ENCODE measurements at places on chromosomes 1 and 21.

- H3K36me3 ChIP-seq: no peaks in the 10 kb centered on the region
- no peaks in the 10 kb centered on the region for H3K27me3 ChIP-seq
- H3K27ac ChIP-seq: peak overlapping the region; percentile 85
- no peak for DNase-seq
- peaks cover 72% of the 10 kb centered on the region for H3K4me1 ChIP-seq
These were observed 15.0 kb downstream of the NES start for GRCh38 chr1:156662005-156662799.

- no peak overlapping the region for H3K4me3 ChIP-seq
- DNase-seq: no peak
- no peaks in the 10 kb centered on the region for H3K27me3 ChIP-seq
- H3K36me3 ChIP-seq: no peaks in the 10 kb centered on the region
These were observed 508.3 kb upstream of the B3GALT2 start for GRCh38 chr1:193694741-193695140.

DNA sequence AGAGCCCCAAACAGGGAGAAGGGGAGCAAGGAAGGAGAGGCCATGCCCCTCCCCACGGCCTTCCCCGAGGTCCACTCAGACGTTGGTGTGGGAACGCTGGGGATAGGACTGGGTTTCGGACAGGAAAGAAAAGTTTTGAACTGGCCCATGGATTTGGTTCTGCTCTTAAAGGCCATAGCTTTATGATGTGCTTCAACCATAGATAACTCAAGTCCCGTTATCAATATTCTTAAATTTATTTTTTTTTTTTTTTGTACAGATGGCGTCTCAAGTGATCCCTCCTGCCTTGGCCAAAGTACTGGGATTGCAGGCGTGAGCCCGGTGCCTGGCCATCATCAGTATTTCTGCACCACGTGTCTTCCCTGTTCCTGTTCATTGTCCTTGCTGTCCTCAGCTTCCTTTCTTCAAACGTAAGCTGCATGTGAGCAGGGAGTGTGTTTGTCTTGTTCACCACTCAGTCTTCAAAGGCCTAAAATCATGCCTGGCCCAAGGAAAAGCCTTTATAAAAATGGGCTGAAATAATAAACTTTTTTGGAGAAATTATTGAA lies 820 bp upstream of the KRTAP10-1 start:
- no peaks in the 10 kb centered on the region for H3K36me3 ChIP-seq
- H3K27ac ChIP-seq: no peak overlapping the region
- no peak overlapping the region for H3K4me3 ChIP-seq
- peak; percentile 60 for DNase-seq

DNA sequence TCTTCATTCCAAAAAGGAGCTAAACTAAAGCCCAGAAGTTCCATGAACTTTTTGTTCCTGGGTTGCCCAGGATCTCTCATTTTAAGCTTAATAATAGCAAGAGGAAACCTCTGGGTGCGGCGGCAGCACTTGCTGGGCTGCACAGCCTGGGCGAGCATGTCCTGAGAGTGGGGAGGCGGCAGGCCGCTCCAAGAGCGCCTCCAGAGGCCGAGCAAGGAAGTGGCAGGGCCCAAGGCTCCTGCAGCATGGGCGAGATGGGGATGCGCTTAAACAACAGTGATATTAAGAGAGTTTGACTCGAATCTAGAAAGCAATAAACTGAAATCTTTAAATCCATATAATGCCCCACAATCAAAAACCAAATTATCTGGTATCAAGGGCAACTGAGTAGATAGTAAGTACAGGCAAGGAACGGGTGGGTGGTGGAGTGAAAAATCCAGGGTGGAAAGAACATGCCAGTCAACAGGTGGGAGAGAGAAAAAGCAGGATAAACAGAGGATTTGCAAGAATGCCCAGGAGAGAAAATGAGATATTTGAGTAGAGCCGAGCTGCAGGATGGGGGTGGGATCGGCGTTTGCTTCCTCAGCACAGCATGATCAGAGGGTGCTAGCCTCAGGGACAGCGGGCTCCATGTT lies 14.1 kb upstream of the TNR start:
- H3K27ac ChIP-seq: no peak overlapping the region
- no peaks in the 10 kb centered on the region for H3K36me3 ChIP-seq

- H3K4me1 ChIP-seq: peaks cover 16% of the 10 kb centered on the region
- DNase-seq: no peak
- no peak overlapping the region for H3K4me3 ChIP-seq
- H3K27me3 ChIP-seq: no peaks in the 10 kb centered on the region
- H3K27ac ChIP-seq: no peak overlapping the region
- H3K36me3 ChIP-seq: no peaks in the 10 kb centered on the region
These were observed 3.6 kb downstream of the CENPS start for GRCh38 chr1:10433790-10434189.

DNA sequence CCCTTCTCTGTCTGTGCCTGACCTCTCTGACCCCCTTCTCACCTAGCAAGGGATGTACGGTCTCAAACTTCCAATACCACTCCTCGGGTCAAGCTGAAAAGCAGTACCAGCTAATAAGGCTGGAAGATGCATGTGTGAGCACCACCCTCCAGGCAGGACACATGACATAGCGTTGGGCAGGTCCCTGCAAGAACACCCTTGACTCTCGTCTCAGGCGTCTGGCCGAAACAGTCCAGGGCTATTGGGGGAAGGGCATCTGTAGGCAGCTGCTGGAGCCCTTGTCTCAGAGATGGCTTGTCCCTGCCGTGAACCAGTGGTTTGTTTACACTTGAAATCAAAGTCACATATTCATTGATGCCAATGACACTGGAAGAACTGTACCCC lies 56.5 kb downstream of the CD46 start:
- H3K36me3 ChIP-seq: peaks cover 66% of the 10 kb centered on the region
- no peaks in the 10 kb centered on the region for H3K27me3 ChIP-seq
- H3K27ac ChIP-seq: peak overlapping the region; percentile 77
- H3K4me3 ChIP-seq: no peak overlapping the region

DNA sequence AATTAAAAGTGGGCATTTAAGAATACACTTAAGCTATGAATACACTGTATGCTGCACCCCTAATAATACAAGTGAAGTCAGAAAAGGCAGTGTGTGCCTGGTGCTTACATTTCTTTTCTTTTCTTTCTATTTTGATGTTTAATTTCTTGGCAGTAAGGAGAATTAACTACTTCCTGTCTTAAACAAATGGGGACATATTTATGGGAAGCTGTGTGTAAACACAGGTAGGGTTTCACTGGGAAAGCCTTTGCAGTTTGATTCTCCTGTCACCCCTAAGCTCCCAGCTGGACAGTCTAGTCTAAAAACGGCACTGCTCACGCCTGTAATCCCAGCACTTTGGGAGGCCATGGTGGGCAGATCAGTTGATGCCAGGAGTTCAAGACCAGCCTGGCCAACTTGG lies 146.0 kb downstream of the MIS18A start:
- no peak overlapping the region for H3K4me3 ChIP-seq
- no peaks in the 10 kb centered on the region for H3K27me3 ChIP-seq
- H3K36me3 ChIP-seq: no peaks in the 10 kb centered on the region

DNA sequence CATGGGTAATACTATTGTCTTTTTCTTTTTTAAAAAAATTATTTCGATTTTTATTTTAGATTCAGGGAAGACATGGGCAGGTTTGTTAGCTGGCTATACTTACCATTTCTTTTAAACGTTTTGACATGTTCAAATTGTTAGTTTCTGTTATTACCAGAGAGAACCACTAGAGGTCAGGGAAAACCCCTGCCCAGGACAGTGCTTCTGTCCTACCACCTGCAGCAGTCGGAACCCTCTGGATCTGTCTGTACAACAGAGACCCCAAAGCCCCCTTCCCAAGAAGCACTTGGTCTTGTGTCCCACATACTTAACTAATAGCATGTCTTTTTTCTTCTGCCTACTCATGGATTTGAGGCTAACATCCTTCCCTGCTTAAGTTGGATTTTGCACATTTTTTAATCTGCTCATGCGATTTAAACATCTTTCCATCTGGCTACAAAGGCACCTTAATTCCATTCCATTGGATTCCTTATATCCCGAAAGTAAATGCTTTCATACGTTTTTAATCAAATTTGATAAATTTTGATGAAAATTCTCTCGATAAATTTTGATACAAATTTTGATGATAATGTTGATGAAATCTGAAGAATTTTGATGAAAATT lies 10.0 kb upstream of the C1orf115 start:
- no peak overlapping the region for H3K27ac ChIP-seq
- no peaks in the 10 kb centered on the region for H3K27me3 ChIP-seq
- H3K4me1 ChIP-seq: no peaks in the 10 kb centered on the region
- no peaks in the 10 kb centered on the region for H3K36me3 ChIP-seq

GRCh38 chr21:36436829-36437744 lies 42.8 kb downstream of the CLDN14 start:
- H3K4me1 ChIP-seq: no peaks in the 10 kb centered on the region
- H3K4me3 ChIP-seq: no peak overlapping the region
- H3K27ac ChIP-seq: no peak overlapping the region

Measured in vagina (tissue), 2 donors.